Effector memory CD4-positive, alpha-beta T cell (primary cell): ENCODE measurements at places on chromosomes 5 and 9.

DNA sequence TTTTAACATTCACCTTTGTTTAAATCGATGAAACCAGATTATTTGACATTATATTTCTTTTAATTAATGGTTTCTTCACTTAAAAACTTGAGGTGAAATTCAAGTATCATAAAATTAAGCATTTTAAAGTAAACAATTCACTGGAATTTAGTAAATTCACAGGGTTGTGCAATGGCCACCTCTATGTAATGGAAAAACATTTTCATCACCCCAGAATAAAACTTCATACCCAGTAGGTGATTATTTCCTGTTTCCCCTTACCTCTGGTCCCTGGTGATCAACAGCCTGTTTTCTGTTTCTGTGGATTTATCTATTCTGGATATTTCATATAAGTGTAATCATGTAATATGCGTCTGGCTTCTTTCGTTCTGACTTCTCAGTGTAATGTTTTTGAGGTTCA lies 27.2 kb downstream of the HSPA4 start:
- no peaks in the 10 kb centered on the region for H3K27me3 ChIP-seq
- no peak overlapping the region for H3K4me3 ChIP-seq
- peaks cover 17% of the 10 kb centered on the region for H3K36me3 ChIP-seq
- DNase-seq, result no peak
- H3K27ac ChIP-seq, result no peak overlapping the region

DNA sequence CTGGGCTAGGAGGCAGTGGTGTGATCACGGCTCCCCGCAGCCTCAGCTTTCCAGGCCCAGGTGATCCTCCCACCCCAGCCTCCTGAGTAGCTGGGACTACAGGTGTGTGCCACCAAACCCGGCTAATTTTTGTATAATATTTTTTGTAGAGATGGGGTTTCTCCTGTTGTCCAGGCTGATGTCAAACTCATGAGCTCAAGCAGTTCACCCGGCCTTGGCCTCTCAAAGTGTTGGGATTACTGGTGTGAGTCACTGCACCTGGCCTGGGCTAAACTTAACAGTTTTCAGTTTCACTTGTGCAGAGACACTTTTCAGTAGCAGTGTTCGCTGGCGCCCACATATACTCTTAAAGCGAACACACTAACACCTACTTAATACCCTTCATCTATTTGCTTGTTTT lies 205.6 kb upstream of the ZNF608 start:
- H3K4me3 ChIP-seq, result no peak overlapping the region
- H3K4me1 ChIP-seq, result no peaks in the 10 kb centered on the region
- no peak for DNase-seq
- H3K27ac ChIP-seq, result no peak overlapping the region

GRCh38 chr5:125478599-125478998 lies 732.2 kb upstream of the ZNF608 start:
- DNase-seq, result no peak
- no peaks in the 10 kb centered on the region for H3K27me3 ChIP-seq
- H3K27ac ChIP-seq, result no peak overlapping the region
- H3K4me1 ChIP-seq, result no peaks in the 10 kb centered on the region
- H3K4me3 ChIP-seq, result no peak overlapping the region

GRCh38 chr9:134344068-134344799 lies 18.0 kb downstream of the RXRA start:
- no peaks in the 10 kb centered on the region for H3K27me3 ChIP-seq
- no peaks in the 10 kb centered on the region for H3K36me3 ChIP-seq
- no peaks in the 10 kb centered on the region for H3K4me1 ChIP-seq
- H3K27ac ChIP-seq, result no peak overlapping the region
- no peak for DNase-seq

DNA sequence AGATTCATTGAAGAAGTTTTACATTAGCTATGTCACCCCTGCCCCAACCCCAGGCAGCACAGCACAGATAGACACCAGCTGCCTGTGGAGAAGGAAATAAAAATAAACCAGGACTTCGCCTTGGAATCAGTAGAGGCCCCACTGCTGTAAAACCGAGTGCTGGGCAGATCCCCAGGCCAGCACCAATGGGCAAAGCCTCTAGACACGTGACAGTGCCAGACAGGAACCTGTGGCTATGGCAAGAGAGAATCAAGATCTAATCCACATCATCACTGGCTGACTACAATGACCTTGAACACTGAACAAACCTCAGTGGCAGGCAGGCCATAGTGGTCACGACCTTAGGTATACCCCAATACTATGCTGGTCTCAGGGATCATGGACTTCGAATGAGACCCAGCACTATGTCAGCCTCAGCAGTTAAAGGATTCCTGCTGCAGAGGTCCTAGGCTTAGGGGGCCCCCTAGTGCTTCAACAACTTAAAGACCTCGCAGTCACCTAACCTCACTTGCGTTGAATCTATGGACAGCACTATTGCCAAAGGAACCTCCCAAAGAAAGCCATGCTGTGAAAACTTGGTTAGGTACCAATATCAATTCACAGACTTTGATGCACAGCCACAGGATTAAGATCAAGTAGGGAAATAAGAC lies 2118.6 kb upstream of the C9orf72 start:
- DNase-seq, result no peak
- no peak overlapping the region for H3K27ac ChIP-seq
- no peak overlapping the region for H3K4me3 ChIP-seq
- no peaks in the 10 kb centered on the region for H3K27me3 ChIP-seq
- no peaks in the 10 kb centered on the region for H3K36me3 ChIP-seq

GRCh38 chr5:76620166-76620565 lies 3.0 kb downstream of the F2RL2 start:
- no peaks in the 10 kb centered on the region for H3K27me3 ChIP-seq
- DNase-seq, result no peak
- H3K4me1 ChIP-seq, result no peaks in the 10 kb centered on the region
- H3K27ac ChIP-seq, result no peak overlapping the region
- H3K4me3 ChIP-seq, result no peak overlapping the region

DNA sequence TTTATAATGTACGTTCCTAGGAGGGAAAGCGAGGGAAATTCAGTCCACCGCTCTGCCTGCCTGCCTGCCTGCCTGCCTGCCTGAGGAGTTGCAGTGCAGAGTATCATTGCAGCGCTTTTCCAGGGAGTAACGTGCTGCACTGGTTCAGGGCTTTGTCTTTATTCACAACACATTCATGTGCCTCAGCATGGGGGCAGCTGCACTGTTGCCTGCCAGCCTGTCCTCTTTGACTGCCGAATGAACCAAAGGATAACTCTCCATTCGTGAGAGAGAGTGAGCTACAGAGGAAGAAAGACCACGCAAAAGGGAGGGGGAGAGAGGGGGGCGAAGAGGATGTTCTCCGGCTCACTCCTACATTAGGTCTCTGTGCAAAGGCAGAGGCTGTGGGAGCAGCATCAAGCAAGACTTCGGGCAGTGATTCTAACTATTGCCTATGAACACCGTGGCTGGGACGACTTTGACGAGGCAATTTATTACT lies 791.2 kb downstream of the MAT2B start:
- H3K36me3 ChIP-seq, result no peaks in the 10 kb centered on the region
- no peak overlapping the region for H3K27ac ChIP-seq
- H3K4me3 ChIP-seq, result no peak overlapping the region

- no peak overlapping the region for H3K4me3 ChIP-seq
- H3K36me3 ChIP-seq, result peaks cover 86% of the 10 kb centered on the region
- H3K27ac ChIP-seq, result peak overlapping the region; percentile 1
- H3K4me1 ChIP-seq, result no peaks in the 10 kb centered on the region
- DNase-seq, result peak; percentile 69
- no peaks in the 10 kb centered on the region for H3K27me3 ChIP-seq
Observed at GRCh38 chr9:33466565-33467495, 6.9 kb downstream of the NOL6 start.

DNA sequence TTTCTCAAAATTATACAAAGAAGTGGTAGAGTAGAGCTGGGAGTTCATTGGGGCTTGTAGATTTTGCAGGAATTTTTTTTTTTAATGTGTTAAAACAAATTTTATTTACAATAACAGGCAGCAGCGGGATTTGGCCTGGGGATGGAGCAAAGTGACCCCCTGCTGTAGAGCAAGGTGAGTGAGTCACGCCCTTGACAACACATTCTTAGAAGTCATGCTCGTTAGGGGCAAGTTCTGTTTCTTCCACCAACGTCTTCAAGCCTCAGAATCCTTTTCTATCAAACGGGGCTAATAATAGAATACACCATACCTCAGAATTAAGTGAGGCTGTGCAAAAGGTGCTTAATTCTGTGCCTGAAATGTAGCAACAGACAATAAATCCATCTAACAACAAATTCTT lies 1.1 kb upstream of the ANKDD1B start:
- no peak for DNase-seq
- H3K27me3 ChIP-seq, result no peaks in the 10 kb centered on the region
- H3K36me3 ChIP-seq, result no peaks in the 10 kb centered on the region
- no peak overlapping the region for H3K27ac ChIP-seq
- H3K4me1 ChIP-seq, result peaks cover 7% of the 10 kb centered on the region

- H3K27me3 ChIP-seq, result no peaks in the 10 kb centered on the region
- no peak overlapping the region for H3K4me3 ChIP-seq
- no peak for DNase-seq
- no peaks in the 10 kb centered on the region for H3K4me1 ChIP-seq
- H3K36me3 ChIP-seq, result peaks cover 94% of the 10 kb centered on the region
- H3K27ac ChIP-seq, result no peak overlapping the region
Observed at GRCh38 chr9:128607642-128608350, 48.9 kb downstream of the DYNC2I2 start.

GRCh38 chr5:41891066-41891707 lies 13.0 kb upstream of the RIMOC1 start:
- H3K36me3 ChIP-seq, result no peaks in the 10 kb centered on the region
- H3K27ac ChIP-seq, result no peak overlapping the region
- no peak overlapping the region for H3K4me3 ChIP-seq
- DNase-seq, result no peak
- no peaks in the 10 kb centered on the region for H3K4me1 ChIP-seq
- no peaks in the 10 kb centered on the region for H3K27me3 ChIP-seq

- no peak for DNase-seq
- H3K27ac ChIP-seq, result no peak overlapping the region
- no peaks in the 10 kb centered on the region for H3K27me3 ChIP-seq
Observed at GRCh38 chr5:129367883-129368282, 92.2 kb upstream of the ADAMTS19 start.

GRCh38 chr5:11319836-11320580 lies 559.0 kb upstream of the DAP start:
- no peak for DNase-seq
- H3K36me3 ChIP-seq, result no peaks in the 10 kb centered on the region
- no peaks in the 10 kb centered on the region for H3K4me1 ChIP-seq
- no peak overlapping the region for H3K27ac ChIP-seq
- H3K27me3 ChIP-seq, result no peaks in the 10 kb centered on the region

DNA sequence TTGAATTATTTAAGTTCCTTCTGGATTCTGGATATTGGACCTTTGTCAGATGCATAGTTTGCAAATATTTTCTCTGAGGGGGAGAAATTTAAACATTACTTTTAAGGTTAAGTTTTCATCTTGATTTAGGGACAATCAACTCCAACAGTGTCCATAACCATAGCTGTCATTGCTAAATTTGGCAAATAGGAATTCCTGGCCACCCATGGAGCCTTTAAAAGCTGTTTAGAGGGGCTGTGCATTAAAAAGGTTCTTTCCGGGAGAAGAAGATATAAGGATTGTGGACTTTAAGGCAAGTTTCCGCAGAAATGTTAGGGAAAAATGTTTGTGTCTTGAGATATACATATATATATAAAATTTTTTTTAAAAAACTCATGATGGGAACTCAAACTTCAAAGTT lies 339.7 kb downstream of the ADAMTS6 start:
- no peaks in the 10 kb centered on the region for H3K27me3 ChIP-seq
- no peak for DNase-seq
- H3K4me1 ChIP-seq, result no peaks in the 10 kb centered on the region

DNA sequence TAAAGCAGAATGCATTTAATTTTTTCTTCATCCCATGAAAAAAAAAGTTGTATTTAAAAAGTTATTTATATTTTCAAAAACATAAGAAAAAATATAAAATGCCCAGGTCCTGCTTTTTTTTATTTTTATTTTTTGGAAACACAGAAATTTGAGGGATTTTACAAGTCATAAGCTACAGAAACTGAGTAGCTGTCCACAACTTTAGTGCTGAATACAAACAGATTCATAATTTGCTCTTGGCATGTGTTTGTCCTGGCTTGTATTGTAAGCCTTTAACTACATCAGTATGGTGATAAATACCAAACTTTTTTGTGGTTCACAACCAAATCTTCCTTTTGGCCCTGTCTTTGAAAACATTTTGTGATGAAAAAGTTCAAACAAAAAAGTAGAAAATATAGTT lies 7.5 kb upstream of the PLCXD3 start:
- no peaks in the 10 kb centered on the region for H3K36me3 ChIP-seq
- DNase-seq, result no peak
- no peak overlapping the region for H3K4me3 ChIP-seq
- no peaks in the 10 kb centered on the region for H3K27me3 ChIP-seq

GRCh38 chr5:2254406-2254805 lies 371.7 kb upstream of the IRX4 start:
- no peaks in the 10 kb centered on the region for H3K27me3 ChIP-seq
- H3K4me1 ChIP-seq, result no peaks in the 10 kb centered on the region
- H3K36me3 ChIP-seq, result no peaks in the 10 kb centered on the region
- no peak overlapping the region for H3K27ac ChIP-seq
- no peak overlapping the region for H3K4me3 ChIP-seq

DNA sequence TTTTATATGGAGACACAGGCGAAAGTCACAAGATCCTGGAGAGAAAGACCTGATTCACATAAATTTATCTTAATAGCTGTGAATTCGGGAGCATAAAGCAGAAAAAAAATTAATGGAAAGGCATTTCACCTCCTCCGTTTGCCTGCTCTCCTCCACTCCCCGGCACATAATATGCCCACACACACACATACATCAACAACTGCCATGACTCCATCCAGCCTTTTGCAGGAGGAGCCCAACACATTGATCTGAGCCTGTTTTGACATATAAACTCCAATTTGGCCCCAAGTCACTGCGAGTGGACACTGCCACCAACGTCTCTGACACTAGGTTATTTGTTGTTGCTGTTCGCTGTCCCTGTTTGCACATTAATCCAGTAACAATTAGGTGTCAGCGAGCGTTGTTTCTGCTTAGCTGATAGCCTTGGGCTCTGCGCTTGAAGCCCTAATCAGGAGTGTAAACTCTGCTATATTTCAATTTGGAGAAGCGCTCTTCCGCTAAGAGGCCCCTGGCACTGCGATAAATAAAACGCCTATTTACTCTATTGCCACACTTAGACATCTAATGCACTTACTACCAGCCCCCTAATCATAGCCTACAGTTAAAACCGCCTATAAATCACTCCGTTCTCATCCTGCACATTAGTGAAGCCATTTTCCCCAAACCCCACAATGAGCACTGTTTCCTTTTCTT lies 195.8 kb upstream of the TBCA start:
- DNase-seq, result no peak
- peaks cover 7% of the 10 kb centered on the region for H3K4me1 ChIP-seq
- H3K27ac ChIP-seq, result no peak overlapping the region
- peaks cover 10% of the 10 kb centered on the region for H3K27me3 ChIP-seq
- no peaks in the 10 kb centered on the region for H3K36me3 ChIP-seq
- no peak overlapping the region for H3K4me3 ChIP-seq

DNA sequence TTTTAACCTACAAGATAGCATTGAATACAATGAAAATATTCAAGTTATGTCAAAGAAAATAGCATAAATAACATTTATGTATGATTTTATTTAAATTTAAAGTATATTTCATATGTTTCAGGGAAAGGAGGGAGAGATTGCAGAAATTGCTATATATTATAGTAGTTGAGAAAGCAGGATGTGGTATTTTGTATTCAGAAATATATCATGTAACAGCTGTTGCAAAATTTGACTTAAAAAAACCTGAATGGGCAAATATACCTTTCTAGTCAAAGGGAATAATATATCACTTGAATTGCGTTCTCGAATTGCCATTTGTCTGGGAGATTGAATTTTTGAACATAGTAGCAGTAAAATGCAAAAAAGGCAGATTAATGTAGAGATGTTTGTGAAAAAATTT lies 80.6 kb downstream of the PAM start:
- no peak for DNase-seq
- H3K4me1 ChIP-seq, result no peaks in the 10 kb centered on the region
- H3K4me3 ChIP-seq, result no peak overlapping the region
- no peaks in the 10 kb centered on the region for H3K36me3 ChIP-seq
- no peaks in the 10 kb centered on the region for H3K27me3 ChIP-seq
